ENCODE measurements at places on chromosomes 6 and 20.

- DNase-seq, result no peak
Observed at GRCh38 chr6:157631412-157631811, 191.6 kb upstream of the SNX9 start.

DNA sequence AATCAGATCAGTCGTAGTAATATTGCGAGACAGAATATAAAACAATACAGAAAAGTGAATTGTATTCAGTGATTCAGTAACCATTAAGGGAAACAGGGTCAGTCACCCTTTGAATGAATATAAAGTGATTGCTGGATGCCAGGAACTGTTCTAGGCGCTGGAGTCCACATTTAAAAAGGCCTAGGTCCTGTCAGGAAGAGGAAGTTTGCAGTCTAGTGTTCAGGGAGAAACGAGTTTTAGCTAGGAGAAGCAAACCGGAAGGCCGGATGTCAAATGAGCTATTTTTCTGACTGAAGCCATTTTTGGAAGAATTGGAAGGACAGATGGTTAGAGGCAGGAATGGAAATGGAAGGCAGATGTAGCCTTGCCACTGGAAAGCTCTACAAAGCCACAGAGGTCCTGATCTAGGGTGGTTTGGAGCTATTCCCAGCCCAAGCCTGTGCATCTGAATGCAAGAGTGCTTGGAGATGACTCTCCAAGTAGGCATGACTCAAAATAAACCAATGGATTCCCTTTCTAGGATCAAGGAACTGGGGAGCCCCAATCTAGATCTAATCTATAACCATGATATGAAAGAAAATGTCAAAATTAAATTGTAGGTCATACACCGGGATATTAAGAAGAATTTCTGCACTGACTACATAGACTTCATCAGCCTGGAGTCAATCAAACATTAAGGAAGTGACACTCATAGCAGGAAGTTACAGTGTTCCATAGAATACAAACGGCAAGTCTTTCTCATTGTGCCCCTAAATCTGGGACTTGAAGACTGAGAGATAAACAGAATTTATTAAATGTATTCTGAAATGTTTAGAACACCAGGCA is 36.8 kb upstream of the CDKAL1 start:
- no peak for DNase-seq

DNA sequence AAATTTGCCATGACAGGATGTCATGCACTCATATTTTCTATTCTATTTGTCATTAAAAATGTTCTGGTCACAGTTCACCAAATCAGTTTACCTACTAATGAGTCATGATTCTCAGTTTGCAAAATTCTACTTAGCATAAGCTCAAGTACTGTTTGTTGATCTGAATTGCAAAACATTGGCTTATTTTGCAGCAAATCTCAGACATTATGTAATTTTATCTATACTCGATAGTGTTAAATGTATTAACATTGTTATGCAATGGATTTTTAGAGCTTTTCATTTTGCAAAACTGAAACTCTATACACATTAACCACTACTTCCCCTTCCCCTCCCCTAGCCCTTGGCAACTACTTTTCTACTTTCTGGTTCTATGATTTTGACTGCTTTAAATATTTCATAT is 213.8 kb upstream of the ZFP64 start:
- no peak for DNase-seq

DNA sequence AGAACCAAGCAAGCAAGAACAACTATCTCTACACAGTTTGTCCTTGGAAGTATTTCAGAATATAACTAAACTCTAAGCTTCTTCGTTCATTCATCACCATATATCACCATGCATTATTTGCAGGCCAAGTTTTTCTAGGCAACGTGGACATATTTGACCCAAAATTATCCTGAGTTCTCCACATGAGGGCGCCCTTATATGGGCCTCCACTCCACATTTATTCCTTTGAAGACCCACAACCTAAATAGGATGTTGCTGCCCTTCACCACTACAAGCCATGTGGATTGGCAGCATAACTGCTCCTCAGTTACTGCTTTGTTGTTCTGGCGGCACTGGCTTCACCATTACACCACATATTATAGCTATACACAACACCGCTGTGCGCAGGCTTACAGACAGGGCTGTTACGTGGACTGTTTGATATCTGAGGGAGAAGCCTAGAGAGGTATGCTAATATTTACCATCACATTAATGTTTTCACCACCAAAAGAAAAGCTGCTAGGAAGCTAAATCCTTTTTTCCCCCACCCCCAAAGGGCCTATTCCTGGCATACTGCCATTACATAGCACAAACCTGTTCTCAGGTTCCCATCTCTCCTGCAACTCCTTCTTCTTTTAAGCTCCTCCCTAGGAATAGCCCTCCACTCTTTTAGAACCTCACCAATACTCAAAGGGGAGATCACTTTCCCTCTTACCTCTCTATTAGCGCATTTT is 411.7 kb downstream of the C6orf118 start:
- DNase-seq, result no peak

DNA sequence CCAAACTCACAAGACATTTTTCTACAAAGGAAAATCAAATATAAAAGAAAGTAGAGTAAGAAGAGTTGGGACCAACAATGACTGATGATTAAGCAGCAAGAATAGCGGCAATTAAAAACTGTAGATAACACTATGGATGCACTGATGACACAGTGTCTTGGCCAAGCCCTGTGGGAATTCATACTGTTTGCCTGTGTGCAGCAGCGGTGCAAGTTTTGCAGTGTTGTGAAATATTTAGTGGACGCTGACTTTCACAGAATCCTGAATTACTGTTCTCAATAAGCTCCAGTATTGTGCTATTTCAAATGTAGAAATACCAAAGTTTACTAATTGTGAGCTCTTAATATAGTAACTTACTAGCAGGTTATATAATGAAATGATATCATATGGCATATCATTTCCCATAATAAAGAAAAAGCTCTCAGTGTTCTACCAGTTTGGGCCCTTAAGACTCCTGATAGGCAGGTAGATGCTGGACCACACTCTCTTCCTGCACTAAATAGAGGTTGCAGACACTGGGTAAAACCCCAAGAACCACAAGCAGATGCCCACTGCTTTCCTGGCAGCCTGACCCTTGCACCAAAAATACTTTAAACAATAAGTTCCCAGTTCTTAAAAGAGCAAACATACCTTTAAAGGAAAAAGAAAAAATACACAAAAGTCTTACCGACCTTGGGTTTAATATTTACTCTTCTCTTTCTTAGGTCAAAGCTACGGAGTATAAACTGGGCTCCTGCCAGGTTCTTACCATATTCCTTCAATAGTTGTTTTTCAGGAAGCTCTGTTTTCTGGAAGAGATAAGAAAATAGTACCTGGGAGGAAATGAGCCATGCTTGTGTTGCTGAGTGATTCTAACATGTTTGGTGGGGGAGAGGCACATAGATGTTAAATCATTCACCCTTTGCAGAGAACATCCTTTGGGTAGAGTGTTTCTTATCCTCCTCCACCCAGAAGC is 41.6 kb downstream of the ANKEF1 start:
- DNase-seq, result no peak

Data from GM12864 (cell line).